ENCODE measurements at places on chromosomes 12 and 14.
A peak's percentile ranks its signal among the peaks of the same experiment; 100 is the strongest.

DNA sequence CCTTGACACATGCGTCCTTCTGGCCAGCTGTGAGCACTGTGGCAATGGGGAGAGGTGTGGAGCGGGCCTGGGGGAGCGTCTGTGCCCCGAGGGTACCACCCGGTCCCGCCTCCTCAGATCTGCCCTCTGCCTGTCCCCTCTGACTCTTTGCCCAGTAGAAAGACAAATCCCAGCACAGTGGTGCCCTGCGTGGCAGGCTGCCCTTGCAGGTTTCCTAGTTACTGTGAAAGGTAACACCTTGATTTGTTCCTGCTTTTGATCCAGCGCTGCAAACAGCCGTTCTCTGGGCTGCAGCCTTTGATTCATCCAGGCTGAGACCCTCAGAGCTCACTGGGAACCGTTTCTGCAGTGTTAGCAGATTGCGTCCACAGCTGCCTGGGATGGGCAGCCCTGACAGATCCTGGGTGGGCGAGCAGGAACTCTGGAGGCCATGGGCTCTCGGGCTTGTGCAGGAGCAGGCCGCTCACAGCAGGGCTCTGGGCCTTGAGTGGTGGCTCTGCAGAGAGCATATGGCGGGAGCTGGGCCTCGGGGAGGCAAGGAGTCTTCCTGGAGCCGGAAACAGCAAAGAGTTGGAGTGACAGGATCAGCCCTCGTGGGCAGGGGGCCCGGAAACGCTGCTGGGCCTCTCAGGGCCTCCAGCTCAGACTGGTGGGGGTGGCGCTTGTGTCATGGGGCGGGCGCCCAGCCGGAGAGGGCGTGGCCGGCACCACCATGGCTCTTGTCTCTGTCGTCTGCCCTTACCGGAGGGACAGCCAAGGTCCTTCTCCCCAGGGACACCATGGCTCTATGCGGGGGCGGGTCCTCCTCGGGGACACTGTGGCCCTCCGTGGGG is 16.6 kb downstream of the FBRSL1 start:
- peak; percentile 52 for DNase-seq

DNA sequence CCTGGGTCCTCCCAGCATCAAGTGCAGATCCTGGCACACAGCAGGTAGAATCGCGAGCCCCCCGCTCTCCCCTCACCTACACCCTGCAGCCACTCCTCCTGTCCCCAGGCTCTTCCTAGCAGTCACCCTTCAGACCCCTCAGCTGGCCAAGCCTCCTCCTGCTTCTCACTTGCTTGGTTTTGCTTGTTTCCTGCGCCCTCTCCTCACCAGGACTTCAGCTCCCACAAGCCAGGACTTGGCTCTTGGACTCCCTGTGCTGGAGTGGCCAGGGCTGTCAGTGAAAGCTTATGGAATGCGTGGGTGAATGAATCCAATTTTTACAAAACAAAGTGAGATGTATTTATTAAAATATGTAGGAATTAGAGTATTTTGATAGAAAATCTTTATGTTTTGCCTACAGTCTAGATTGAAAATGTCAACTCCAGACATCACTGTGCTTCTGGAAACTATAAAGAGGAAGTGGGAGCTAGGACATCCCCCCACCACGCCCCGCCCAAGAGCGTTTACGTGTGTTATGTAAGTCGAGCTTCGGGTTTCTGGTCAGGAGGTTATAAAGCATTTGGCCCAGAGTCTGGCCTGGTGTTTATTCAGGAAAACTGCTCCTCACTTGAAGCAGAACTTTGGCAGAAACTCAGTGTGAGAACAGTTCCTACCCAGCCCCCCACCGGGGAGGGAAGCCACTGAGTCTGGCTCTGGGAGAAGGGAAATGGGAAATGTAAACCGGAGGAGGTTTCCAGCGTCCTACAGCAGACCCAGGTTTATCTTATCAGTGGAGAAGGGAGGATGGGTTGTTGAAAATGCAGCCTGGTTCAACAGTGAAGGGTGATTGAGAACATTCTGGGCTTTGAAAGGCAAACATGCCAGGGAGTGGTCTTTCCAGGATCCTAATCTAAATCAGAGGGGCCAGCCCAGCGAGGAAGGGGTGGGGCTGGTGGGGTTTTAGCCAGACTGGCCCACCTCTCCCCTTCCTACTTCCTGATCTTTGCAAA is 8.8 kb downstream of the ALDH2 start:
- DNase-seq: peak; percentile 37

GRCh38 chr14:23299211-23299957 is 3.3 kb downstream of the PPP1R3E start:
- DNase-seq: peak; percentile 62

DNA sequence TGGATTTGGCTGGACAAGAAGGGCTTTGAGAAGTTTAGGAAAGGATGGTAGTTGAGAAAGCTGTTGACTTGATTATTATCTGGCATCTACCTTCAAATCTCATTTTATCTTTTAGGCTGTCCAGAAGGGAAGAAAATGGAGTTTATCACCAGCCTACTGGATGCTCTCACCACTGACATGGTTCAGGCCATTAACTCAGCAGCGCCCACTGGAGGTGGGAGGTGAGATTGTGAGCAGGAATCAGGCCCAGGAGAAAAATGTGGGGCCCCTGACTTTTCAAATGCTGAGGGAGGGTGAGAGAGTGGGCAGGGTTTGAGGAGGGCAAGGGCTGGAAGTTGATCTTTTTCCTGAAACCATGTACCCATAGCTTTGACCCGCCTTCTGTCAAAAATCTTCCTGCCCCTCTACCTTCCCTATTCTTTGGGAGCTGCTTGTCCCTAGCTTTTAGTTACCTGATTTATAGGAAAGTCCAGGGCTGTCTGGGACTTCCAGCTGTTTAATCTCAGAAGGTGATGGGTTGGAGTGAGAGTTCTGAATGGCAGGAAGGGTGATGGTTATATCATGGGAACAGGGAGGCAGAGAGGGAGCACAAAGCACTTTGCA is 134.2 kb downstream of the SMOC1 start:
- DNase-seq: no peak

- no peak for DNase-seq
Observed at GRCh38 chr12:42704340-42704739, 114.8 kb upstream of the PRICKLE1 start.

Data from CD4-positive, alpha-beta T cell treated with Interleukin-17A for 1 hour (primary cell).